Posterior cingulate gyrus (tissue), 11 donors: ENCODE measurements at places on chromosomes 11 and 22.

GRCh38 chr22:41907436-41908401 is 7.2 kb downstream of the SHISA8 start:
- no peak for DNase-seq

- peak; percentile 26 for DNase-seq
These were observed 12.2 kb downstream of the MRGPRF start for GRCh38 chr11:69000831-69001242.

GRCh38 chr11:47881145-47881544 is 33.0 kb upstream of the NUP160 start:
- DNase-seq, result no peak

- no peak for DNase-seq
These were observed 11.3 kb downstream of the IZUMO1R start for GRCh38 chr11:94315664-94316063.

DNA sequence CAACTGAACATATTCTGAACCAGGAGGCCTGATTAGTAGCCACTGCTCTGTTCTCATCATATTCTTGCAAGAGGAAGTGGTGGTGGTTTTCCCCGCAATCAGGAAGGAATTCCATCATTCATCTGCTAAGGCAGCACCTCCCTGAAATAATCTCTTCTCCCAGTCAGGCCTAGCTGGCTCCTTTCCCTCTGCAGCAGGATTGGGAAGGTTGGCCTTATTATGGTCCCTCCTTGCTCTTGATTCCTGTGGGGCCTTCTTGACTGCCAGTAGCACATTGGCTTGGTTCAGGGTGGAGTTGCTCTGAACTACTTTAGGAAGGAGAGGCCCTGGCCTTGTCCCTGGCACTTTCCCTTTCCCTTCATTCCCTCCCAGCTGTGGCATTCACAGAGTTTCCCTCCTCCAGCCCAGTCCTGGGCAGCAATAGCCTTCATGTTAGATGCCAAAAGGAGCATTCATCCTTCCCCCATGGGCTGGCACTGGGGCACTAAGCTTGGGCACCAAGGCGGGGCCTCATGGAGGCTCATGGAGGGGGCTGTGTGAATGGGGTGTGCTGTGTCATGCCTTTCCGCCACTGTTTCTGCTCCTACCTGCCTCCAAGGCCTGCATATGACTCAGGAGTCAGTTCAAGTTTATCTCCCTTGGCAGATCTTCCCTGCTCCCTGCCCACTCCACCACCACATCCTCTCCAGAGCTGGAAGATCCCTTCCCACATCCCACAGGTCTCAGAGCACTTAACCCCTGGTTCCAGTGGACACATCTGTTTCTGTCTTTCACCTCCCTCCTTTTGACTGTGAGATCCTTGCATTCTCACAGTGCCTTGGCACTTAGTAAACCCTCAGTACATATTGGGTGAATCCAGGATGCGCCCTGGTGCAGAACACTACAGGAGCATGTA is 27.6 kb upstream of the CD44 start:
- DNase-seq, result no peak

- no peak for DNase-seq
These were observed 56.0 kb upstream of the PARVA start for GRCh38 chr11:12321217-12321937.

GRCh38 chr11:115677190-115677589 is 173.0 kb upstream of the CADM1 start:
- no peak for DNase-seq

GRCh38 chr11:90630176-90630575 is 407.3 kb upstream of the CHORDC1 start:
- no peak for DNase-seq

DNA sequence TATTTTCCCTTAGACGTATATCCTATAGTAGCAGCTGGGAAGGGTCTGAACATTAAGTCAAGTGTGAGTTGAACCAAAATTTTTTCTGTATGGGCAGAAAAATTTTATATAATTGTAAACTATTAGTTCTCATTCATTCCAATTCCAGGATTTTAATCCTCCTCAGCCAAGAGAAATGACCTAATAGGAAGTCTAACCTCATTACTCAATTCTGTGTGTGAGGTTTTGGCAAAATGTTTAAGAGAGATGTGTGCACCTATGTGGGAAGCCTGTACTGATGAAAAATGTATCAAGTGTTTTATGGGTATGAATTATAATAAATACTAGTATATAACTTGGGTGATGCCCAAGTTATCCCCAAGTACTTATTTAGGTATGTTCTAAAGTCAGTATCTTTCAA is 311.6 kb upstream of the PITPNB start:
- DNase-seq, result no peak

DNA sequence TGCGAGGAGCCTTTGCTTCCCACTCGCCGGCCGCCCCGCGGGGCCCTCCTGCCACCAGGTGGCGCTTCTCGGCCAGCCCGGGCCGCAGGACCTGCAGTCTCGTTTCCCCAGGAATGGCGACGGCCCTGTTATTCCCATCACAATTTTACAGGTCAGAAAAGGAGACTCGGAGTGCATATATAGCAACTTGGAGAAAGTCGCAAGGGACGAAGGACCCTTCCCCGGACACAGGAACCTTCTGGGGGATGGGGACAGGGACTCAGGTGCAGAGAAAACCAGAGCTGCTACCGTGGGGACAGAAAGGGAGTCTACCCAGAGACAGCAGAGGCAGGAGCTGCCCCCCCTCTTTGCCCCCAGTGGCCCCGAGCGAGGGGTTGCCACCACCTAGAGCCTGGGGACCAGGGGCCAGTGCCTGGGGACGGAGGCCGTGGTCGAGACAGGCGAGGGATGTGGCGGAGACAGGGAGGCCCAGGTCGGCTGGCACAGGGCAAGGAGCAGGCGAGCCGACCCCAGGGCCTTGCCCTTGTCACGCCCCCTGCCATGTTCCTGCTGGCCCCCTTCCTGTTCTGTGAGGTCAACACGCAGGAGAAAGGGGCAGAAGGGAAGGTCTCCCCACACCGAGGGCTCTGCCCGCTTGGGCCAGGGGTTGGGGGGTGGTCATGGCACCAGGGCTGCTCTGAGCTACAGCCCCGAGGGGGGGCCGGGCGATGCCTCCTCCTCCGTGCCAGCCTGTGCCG is 3.5 kb upstream of the KRTAP5-6 start:
- DNase-seq, result peak; percentile 98

- no peak for DNase-seq
These were observed 8.4 kb downstream of the OR9G4 start for GRCh38 chr11:56740107-56740506.
